ENCODE measurements at places on chromosomes 4 and X.

DNA sequence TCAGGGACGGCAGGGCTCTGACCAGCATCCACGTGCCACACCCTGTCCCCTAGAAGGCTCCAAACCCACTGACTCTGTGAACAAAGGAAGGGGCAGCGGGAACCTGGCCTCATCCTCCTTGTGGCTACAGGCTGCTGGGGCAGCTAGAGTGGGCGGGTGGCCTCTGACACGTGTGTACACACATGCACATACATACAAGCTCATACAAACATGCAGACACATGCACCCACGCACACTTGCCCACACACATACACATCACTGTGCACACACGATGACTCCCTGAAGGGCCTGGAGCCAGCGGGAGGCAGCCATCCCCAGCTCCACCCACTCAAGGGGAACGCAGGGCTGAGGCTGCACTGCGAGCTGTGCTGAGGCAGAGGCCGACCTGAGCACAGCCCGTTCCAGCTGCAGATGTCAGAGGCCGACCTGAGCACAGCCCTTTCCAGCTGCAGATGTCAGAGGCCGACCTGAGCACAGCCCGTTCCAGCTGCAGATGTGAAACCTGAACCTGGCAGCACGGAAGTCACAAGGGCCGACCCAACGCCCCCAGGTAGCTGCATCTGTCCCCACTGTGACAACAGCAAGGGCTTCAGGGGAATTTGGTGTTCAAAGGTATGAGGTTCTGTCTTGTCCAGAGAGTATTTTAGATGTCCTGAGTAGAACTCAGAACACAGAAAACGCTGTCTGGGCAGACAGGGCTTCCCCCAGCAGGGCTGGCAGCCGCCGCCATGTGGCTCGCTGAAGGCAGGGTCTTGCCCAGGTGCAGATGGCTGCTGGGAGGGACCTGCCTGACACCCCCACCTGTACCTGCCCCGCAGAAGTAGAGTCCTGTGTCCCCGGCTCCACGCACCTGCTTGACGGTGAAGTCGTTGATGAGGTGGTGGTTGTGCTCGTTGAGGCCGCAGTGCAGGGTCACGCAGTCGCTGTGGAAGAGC lies 33.5 kb downstream of the CTBP1 start:
- no peak for DNase-seq

GRCh38 chrX:38561951-38562719 lies 793 bp downstream of the TSPAN7 start:
- DNase-seq = no peak

- DNase-seq = no peak
Measured at GRCh38 chrX:13005661-13006473, 31.0 kb downstream of the TMSB4X start.

DNA sequence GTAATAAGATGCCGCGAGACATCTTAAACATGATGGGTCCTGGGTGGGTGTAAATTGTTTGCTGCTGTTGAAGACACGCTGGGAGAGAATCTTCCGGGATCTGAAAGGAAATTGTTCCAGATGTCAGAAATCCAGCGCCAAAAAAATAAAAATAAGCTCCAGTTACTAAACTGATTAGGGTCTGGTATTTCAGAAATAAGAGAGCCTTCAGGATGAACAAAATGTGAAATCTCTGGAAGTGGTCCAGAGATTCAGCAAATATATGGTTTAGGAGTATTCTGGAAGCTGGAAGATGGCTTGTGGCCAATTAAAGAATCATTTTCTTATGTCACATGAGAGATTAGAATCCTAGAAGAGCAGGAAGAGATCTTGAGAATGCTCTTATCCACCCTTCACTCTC lies 75.8 kb upstream of the NHS start:
- no peak for DNase-seq

GRCh38 chrX:37818031-37818430 lies 29.3 kb downstream of the DYNLT3 start:
- DNase-seq = no peak

DNA sequence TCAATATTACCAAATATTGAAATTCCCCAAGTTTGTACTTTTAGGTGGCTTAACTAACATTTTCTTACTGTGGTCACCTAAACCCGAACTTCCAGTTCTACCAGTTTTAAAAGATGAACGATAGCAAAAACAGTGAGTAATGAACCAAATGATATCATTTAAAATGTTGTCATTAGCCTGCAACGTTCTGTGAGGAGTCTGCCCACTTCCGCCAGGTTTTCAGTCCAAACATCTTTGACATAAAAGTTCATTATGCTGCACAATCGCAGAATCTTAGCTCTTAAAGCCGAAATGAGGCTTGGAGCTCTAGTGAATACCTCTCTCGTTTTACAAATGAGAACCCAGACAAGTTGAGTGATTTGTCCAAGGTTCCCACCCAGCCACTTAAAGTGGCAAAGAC lies 762 bp downstream of the PIGA start:
- DNase-seq = no peak

DNA sequence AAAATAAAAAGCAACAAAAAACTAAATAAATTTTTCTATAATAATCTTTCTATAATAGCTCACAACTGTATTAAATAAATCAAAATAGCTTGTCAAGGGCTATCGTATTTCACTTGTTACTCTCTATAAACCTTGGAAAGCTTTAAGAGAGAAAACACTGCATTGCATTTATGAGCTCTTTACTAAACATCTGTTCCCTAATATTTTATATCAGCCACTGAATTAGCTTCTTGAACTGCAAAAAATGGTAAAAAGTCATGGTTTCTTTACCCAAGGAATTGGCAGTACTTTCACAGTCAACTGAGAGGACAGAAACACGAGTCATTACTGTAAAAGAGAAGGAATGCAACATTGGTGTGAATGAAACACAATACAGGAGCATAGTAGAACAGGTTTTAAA lies 671.2 kb downstream of the PCDH18 start:
- DNase-seq = no peak

- DNase-seq = no peak
Measured at GRCh38 chrX:39150220-39150619, 349.0 kb downstream of the MID1IP1 start.

DNA sequence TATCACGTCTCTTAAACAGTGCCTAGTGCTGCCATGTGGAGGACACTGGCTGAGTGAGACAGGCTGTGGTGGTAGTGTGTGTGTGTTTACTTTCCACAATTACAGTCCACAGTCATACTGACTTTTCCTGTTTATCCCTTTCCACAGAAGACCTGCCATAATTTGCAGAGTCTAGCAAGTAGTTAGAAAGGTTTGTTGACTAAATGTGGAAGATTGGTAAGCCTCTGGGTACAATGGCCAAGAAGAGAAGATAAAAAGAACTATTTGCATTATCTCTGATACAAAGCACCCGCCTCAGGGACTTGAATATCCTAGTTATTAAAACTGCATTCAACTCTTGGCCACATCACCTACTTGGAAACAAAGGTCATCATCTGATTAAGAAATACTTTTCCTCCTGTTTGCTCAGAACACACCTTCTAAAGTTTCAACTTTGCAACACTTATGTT lies 89.1 kb downstream of the FAM13A start:
- no peak for DNase-seq

DNA sequence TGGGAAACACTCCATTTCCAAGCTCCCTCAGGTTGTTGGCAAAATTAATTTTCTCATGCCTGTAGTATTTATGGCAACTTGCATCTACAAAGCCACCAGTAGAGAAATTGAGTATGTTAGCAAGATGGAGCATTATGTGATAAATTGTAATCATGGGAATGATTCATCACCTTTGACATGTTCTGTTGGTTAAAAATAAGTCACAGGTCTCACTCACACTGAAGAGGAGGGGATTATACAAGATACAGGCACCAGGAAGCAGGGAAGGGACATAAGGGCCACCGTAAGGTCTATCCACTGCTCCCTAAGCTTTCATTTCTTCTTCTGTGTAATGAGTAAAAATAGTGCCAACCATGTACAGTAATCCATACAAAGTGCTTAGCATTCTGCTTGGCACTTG lies 313.0 kb downstream of the GBA3 start:
- no peak for DNase-seq

- no peak for DNase-seq
Measured at GRCh38 chr4:62162606-62163005, 962.5 kb downstream of the ADGRL3 start.

DNA sequence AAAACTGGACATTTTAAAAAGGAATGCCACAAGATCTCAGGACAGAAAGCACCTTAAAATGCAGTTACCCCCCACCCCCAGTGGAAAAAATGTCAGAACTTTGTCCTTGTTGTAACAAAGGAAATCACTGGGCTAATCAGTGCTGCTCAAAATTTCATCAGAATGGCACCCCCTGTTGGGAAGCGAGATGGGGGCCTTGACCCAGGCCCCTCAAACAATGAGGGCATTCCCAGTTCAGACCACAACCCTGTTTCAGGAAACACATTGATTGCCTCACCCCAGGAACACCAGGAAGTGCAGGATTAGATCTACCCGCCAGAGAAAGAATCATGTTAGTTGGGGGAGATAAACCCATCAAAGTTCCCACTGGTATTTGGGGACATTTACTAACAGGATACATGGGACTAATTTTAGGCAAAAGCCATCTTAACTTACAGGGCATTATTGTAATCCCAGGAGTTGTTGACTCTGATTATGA lies 16.4 kb downstream of the SPIN2B start:
- no peak for DNase-seq

DNA sequence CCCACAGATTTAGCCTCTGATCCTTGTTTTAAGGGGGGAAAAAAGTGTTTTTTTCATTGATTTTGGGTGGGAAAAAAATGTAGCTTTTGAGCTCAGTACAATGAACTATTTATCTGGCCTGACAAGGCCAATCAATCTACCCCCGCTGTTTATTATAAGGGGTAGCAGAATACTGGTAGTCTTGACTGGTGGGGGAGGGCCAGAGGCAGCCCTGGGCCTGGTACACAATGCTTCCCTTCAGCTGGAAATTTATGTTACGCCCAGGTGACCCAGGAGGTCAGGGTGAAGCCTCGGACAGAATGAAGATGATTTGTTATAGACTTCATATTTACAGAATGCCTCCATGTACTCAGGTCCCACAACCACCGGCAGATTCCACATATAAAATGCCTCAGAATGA lies 143.2 kb downstream of the SH3KBP1 start:
- DNase-seq = no peak

- no peak for DNase-seq
Measured at GRCh38 chr4:17283251-17283650, 228.6 kb downstream of the QDPR start.

DNA sequence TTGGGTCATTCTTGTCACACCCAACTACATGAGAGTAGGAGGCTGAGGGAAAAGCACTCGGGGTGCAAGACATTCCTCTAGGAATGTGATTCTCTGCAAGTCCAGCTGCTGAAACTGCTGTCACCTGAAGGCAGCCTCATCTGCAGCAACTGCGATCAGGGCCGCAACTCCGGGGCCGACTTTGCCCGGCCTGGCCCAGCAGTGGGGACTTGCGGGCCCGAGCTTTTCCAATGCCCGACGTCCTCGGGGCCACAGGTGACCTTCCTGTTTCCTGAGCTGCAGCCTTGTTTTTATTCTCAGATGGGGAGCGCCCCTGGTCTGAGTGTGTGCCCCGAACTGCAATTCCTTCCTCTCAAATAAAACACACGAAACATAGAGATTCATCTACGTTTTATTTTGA lies 104.7 kb upstream of the NKX1-1 start:
- no peak for DNase-seq

DNA sequence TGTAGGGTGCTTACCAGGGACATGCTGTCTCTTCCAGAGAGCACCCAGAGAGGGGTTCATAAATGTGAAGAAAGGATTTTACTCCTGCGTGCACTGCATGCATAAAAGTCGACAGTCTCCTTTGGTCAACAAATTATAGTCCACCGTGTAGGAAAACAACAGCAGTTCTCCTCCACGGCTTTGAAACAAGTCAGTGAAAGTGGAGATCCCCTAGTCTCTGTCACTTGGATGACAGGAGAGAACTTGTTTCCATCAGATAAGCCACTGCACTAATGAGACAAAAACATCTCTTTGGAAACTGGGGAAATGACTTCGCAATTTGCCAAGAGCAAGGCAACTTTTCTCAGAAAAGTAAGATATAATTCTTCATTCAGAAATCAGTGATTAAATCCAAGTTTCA lies 9.7 kb downstream of the UNC5C start:
- no peak for DNase-seq

DNA sequence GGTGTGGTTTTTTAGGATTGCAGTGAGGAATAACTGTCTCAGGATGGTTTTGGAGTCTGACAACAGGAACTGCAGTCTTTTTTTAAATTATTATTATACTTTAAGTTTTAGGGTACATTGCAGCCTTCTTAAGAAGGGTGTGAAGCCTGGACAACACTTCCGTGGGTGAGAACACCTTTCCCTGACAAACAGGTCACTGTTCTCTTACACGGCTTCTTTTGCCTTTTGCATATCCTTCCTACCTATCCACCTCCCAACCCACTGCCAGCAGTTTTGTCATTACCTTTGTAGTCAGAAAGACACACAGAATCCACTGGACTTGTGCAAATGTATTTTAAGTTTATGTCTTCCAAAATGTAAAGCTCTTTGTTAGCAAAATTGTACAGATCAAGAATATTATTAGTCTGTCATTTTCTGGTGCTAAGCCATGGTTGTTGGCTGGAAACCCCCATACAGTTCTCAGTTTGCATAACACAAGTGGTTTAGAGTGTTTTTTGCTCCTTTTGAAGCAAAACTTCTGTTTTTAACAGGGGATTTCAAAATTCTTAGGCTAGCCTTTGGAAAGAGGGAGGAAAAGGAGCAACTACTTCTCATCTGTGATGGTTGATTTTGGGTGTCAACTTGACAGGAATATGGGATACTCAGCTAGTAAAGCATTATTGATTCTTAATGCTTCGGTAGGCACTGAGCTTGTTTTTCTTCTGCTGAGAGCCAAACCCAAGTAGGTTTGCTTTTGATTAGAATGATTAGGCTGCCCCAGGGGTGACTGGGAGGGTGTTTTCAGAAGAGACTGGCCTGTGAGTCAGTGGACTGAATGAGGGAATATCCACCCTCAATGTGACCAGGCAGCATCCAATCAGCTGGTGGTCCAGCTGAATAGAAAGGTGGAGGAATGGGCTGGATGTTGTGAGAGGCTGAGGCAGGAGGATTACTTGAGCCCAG lies 29.4 kb upstream of the KLHL2 start:
- DNase-seq = no peak

DNA sequence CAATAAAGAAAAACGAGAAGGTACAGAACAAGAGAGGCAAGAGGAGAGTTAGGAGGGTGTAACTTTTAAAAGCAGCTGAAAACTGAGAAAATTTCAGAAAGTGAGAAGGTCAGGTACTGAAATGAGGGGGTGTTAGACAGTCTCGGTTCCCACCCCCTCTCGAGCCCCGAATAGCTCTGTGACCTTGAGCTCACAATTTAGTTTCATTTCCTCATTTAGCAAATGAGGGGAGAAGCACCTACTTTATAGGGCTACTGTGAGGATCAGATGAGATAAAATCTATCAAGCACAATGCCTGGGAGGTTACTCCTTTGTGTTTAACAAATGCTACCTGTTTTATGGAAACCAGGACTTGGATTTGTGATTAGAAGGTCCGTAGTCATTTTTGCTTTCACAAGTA lies 4.9 kb downstream of the UGT8 start:
- no peak for DNase-seq

- DNase-seq = no peak
Measured at GRCh38 chr4:120528428-120528827, 394.1 kb downstream of the PRDM5 start.

DNA sequence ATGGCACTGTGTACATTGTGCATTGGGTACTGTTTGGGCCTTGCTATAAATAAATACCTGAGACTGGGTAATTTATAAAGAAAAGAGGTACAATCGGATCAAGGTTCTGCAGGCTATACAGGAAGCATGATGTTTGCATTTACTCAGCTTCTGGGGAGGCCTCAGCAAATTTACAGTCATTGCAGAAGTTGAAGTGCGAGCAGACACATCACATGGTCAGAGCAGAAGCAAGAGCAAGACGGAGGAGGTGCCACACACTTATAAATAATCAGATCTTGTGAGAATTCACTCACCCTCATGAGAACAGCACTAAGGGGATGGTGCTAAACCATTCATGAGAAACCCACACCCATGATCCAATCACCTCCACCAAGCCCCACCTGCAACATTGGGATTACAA lies 505.0 kb downstream of the ARAP2 start:
- DNase-seq = no peak

Measured in stimulated activated CD8-positive, alpha-beta memory T cell treated with anti-CD3 and anti-CD28 coated beads, Interleukin-15, amount 100 ng/mL, for 24 hours (primary cell).